Hematopoietic multipotent progenitor cell (in vitro differentiated cells): ENCODE measurements at places on chromosomes 12 and 14. TPM values are rescaled to one million over a fixed set of nuclear protein-coding genes. Genes with fewer than 3 reads are reported as not detected.

FUT8 gene
- 27.2 TPM for total RNA-seq

KRT83 gene
- total RNA-seq = not detected

NDUFA12 gene
- 40.9 TPM for total RNA-seq

ARHGAP9 gene
- total RNA-seq = 125 TPM

PLEKHD1 gene
- under 0.01 TPM for total RNA-seq

KRT77 gene
- total RNA-seq = not detected

DNA sequence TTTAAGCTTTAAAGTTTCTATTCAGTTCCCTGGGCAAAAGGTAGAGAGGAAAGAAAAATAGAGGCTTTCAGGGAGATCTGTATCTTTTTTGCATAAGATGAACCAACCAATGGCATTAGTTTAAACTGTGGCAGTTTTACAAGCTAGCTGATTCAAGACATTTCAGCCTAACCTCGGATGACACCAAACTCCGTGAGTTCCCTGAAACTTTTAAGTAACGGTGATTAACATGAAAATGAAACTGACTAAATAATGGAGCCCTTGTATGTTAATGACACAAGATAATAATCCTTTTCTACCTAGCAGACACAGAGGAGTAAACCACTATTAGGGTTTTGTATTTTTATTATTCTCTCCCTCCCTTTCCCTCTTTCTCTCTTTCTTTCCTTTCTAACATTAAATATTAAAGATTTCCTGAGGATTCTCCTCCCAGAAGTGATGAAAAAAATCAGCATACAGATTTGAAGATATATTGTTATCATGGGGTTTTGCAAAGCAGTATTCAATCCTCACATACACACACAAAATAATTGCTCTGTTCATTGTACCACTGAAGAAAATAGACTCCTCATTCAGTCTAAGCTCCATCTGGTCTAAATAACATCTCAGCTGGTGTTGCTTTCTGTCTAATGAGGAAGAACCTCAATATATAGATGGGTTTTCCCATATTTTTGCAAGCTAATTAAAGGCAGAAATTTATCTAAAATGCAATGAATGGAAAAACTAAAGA is 483.8 kb downstream of the NOVA1 start:
- DNase-seq = no peak

GRCh38 chr14:54106661-54107377 is 150.2 kb upstream of the BMP4 start:
- DNase-seq = no peak

DNA sequence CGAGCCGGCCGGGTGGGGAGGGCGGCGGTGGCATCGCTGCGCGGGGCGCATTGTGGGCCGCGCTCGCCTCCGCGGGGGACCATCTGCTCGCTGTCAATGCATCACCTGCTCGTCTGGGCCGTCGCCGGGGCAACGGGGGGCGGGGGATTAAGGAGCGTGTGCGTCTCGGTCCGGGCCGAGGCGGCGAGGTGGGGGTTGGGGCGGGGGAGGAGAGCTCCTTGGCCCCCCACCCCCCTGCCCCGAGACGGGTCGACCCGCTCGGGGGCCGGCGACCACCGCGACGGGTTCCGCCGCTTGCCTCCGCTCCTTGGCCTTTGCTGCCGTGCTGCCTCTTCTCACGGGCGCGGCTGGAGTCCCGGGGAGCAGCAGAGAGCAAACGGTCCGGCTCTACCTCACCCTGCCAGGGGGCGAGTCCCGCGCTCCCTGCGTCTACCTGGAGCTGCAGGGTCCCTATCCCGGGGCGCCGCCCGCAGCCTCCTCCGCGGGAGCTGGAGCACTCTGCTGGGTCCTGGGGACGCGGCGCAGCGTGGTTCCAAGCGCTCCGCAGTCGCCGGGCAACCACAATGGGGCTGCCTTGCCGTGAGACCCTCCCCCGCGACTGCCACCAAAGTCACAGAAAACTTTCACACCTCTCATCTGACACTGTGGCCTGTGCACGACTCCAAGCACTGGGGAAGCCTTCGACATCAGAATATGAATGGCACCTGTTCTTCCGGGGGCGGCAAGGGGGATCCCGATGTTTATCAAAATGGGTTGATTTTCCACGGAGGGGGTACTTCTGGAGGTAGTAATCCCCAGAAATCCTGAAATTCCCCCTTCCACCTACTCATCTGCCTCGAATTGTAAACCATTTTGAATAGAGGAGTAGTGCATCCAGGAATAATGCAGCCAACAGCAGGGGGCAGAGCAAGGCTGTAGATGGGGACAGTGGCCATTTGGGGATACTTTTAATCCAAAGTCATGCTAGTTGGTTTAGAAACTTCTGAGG is at the start of gene C12orf42:
TSS of gene C12orf42 (minus strand) at position 500 of the 988 bp plus-strand sequence. CDS start 17,542 bp downstream, outside the sequence.
- DNase-seq = peak; percentile 60

GRCh38 chr12:14716848-14717444 is 20.5 kb upstream of the GUCY2C start:
- peak; percentile 43 for DNase-seq

DNA sequence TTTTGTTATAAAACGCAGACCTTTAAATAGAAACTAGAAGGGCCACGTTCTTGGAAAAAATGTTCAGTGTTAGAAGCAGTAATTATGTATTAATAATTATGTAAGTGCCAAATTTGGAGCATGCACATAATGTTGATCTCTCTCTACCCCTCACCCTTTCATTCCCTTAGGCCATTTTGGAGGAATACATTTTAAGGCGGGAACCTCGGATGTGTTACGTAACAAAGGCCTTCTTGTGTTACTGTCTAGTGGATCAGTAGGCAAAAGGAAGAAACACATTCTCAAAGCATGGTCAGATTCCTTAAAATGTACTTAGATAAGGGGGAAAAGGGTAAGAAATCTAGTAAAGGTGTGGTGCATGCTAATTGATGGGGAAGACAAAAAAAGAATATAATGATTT is 52.7 kb downstream of the RASSF3 start:
- DNase-seq = no peak

GRCh38 chr12:106246891-106247673 is 738 bp downstream of the CKAP4 start:
- no peak for DNase-seq

DNA sequence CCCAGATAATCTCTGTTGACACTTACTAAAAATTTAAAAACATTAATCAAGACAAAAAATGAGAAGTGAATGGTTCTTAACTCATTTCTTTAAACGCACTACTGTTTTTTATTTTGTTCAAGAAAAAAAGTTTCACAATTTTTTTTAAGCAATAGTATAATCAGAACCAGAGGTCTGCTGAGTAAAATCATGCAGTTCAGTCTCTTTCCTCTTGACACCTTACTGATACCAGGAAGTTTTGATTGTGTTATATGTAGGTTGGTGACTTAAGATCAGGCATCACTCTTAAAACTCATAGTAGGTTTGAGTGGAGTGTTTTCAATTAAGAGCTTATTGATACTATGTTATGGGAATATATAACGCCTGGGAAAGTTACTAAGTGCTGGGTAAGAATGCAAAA is 121.4 kb downstream of the TRMT5 start:
- DNase-seq = no peak

- no peak for DNase-seq
Observed at GRCh38 chr14:77248666-77249065, 22.3 kb downstream of the NGB start.

DNA sequence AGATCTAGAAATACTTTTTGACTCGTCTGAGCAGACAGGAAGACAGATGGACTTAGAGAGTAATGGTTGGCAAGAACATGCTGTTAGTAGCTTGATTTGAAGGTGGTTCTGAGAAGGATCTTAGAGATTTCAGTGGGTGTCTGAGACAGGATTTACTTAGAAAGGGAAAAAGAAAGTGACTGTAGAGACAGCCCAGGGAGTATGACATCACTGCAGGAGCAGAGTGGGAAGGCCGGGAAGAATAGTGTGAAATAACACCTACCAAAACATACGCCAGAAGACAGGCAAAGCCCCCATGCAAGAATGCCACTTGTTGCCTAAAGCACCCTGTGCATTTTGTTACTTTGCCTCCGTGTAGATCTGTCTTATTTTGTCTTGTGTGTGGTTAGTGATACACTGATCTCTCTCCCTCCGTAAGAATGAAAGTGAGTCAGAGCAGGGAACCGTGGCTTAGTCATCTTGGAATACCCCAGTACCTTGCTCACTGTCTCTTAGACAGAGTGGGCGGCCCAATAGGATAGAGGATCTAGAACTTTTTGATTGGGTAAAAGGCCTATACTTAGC is 161.3 kb upstream of the IFNG-AS1 start:
- no peak for DNase-seq

GRCh38 chr14:67721875-67722274 is 20.2 kb downstream of the RDH12 start:
- DNase-seq = no peak

DNA sequence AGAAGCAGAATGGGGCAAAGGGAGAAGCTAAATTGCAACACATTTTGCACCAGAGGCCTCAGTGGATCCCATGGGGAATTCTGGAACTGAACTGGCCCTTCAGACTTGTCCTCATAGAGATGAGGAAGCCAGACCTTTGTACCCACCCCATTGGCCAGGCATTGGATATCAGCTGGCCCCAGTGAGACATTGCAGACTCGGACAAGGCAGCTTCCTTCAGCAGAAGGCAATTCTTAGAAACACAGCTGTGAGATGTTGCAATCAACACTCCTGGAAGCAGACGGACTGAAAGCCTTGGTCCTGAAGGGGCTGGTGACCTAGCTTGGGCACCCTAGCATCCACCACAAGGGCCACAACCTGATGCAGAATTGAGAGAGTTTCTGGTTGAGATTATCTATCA is 218.1 kb downstream of the MSRB3 start:
- no peak for DNase-seq

DNA sequence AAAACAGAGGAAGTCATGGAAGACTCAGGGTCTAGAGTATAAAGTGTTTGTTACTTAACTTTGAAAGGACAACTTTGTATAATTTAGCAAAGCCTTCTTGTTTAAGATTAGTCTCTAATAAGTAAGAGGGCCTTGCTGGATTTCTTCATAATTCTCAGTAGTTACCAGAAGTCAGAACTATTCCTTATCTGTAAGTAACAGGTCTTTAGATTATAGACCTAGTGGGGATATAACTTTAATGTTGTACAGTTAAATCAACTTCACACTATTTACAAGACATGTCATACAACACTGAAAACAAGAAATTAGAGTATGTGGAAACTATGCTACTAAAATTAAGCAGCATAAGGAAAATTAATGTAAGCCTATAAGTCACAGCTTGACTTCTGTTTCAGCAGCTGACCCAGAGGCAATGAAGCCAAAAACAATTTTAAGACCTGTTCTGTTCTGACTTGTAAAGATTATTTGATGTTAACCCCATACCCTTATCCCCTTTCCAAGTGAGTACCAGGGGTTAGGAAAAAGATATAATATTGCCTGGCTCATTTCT is 398.3 kb downstream of the RAD51B start:
- DNase-seq = no peak

DNA sequence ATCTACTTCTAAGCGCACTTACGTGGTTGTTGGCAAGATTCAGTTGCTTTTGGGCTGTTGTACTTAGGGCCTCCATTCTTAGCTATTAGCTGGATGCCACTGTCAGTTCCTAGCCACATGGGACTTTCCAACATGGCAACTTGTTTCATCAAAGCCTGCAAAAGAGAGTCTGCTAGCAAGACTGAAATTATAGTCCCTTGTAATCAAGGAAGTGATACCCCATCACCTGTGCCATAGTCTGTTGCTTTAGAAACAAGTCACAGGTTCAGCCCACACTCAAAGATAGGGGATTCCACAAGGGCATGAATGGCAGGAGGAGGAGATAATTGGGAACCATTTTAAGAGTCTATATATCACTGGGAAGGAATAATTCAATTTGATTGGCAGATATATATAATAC is 27.1 kb upstream of the SLC17A8 start:
- no peak for DNase-seq

GRCh38 chr14:96470331-96470730 is 31.9 kb upstream of the PAPOLA start:
- no peak for DNase-seq

GRCh38 chr14:38302966-38303365 is 47.1 kb upstream of the CLEC14A start:
- DNase-seq = no peak
